ENCODE measurements at places on chromosomes 1 and 21.

DNA sequence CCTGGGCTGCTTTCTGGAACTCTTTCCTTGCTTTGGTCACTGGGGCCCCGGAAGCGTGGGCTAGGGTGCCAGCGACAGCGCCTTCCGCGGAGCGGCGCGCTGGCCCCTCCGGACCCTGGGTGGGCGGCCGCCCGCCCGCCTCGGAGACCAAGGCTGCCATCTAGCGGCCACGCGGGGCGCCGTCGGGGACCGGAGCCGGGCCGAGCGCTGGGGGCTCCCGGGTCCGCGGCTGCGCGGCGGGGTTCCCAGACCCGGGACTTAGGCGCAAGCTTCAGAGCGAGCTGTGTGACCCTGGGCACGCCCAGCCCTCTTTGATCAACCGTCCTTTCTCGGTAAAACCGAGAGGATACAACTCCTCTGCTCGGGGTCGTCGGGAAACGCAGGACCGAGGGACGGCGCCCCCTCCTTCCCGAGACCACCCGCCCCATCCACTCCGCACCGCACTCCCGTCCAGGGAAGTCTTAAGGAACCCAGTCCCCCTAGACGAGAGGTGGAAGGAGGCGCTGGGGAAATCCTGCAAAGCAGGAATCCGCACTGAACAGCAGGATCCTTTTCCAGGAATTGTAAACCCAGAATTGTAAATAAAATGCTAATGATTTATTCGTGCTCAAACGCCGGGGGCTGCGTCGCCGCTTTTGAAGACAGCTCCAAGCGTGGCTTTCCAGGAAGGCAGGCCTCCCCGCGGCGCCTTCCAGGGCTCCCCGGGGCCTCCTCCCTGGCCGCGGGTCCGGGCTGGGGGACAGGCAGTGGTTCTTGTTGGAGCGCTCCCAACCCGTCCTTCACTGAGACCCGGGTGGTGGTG lies 41.2 kb downstream of the RRAGC start:
- DNase-seq: no peak

DNA sequence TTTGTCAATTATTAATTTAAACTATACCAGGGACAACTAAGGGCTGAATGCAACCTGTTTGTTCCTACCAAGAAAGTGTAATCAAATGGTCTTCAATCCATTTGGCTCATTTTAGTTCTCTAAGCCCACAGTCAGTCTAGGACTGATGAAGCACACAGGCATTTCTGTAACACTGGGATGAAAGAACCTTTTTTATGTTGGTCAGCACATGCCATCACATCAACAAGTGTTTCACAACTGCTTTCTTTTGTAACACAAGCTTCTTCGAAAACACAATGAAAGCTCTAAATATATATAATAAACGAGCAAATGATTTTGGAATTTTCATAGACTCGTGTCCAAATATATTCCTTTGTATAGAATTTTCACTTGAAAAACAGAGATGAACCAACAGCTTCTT lies 28.8 kb downstream of the HEATR1 start:
- no peak for DNase-seq

DNA sequence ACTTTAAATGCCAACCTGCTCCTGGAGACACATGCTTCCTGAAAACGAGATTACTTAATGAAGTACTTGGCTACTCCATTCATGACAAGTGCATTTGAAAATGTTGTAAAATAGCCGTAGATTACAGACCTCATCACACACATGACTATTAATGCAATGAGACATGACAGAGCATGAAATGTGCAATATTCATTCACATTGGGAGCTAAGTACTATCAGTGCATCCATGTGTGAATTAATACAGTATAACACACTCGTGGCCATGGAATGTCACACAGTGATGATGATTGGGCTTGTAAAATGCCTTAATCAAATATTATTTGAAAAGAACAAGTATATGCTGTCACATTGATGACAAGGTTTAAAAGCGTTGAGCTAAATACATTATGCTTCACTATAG lies 407.0 kb downstream of the AMY1C start:
- DNase-seq: no peak

GRCh38 chr1:67500413-67500959 lies 70.3 kb upstream of the SERBP1 start:
- peak; percentile 75 for DNase-seq

DNA sequence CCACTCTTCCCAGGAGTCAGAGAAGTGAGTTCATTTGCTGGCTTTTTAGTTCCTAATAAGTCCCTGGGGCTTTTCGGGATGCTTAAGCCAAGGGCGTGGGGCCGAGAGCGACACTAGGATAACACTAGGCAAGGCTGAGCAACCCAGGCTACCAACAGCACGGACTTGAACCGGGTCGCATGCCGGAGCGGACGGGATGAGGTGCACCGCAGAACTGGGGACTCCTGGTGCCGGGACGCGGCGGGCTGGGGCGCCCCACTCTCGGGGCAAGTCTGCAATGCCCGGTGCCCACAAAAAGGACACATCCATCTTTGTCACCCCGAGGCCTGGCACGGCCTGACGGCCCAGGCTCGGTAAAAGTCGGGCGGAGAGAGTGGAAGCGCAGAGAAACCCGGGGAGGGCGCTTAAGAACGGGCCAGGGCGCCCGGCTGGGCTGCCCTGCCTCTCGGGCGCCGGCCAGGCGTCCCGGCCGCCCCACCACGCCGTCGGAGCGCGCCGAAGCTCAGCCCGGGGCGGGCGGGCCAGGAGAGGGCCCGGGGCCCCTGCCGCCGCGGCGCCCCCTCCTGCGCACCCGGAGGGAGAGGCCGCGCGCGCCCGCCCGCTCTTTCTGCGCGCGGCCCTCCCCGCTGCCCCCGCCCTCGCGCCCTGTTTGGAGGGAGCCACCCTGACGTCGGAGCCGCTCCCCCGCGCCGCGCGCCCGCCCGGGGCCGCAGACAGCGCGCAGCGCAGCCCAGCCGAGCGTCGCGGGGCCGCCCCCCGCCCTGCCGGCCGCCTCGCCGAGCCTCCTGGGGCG lies at the start of gene NBL1:
Gene NBL1 (plus strand): TSS at position 710 of the 793 bp plus-strand sequence. CDS start 10,720 bp downstream, outside the sequence.
- DNase-seq: peak; percentile 45

DNA sequence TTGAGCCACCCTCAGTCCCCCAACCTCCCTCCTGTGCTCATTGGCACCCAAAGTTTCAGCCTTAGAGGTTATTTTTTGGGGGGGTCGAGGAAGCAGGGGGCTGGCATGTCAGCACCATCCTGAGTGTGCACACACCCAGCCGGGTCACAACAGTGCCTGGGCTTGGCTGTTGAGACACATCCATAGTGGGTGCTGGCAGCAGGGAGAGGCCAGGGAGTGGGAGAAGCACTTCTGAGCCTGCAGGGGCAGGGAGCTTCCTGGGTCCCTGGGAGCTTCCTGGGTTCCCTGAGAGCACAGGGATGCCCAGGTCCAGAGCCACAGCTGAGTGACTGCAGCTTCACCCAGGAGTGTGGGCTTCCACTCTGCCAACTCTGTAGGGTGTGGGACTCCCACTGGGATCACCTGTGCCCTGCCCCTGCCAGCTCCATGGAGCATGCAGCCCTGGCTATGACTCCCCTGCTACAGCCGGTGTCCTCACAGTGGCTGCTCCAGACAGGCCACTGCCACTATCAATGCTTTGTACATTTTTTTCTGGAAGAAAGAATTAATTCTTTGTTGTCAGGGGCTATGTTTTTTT lies 240.4 kb downstream of the PTGER3 start:
- no peak for DNase-seq

DNA sequence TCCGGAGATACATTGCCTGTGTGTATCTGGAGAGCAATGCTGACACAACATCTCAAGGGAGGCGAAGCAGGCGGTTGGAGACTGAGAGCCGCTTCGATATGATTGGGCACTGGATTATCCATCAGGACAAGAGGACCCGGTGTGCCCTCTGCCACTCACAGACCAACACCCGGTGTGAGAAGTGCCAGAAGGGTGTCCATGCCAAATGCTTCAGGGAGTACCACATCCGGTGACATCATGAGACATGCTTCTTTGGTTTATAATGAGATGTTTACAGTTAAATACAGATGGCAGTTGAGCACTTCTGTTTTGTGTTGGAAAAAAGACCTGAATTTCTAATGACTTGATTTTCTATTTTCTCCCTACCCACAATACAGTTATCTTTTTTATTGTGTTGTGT lies 12.1 kb downstream of the PGBD2 start:
- DNase-seq: no peak

DNA sequence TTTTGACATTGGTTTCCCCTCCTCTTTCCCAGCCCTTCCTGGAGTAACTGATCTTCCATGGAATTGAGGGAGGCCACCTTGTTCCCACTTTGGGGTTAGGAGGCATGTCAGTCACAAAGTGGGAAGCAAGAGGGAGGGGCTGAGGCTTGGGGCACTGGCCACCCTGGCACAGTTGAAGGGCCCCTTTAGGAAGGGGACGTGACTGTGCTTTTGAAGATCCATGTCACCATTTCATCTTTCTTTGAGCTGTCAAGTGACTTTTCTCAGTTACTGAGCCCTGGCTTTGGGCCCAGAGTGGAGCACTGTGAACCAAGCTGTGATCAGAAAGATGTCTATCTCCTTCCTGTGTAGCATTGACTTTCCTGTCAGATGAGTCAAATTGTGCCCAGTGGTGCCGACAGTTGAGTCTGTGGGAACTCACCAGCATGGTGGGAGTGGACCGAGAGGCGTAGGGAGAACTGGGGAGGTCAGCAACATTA lies 38.5 kb upstream of the TDRD10 start:
- DNase-seq: peak; percentile 35
